Stimulated activated CD4-positive, alpha-beta T cell treated with anti-CD3 and anti-CD28 coated beads, Interleukin-4, amount 100 ng/mL, for 4 hours (primary cell): ENCODE measurements at places on chromosomes 6 and 20.

DNA sequence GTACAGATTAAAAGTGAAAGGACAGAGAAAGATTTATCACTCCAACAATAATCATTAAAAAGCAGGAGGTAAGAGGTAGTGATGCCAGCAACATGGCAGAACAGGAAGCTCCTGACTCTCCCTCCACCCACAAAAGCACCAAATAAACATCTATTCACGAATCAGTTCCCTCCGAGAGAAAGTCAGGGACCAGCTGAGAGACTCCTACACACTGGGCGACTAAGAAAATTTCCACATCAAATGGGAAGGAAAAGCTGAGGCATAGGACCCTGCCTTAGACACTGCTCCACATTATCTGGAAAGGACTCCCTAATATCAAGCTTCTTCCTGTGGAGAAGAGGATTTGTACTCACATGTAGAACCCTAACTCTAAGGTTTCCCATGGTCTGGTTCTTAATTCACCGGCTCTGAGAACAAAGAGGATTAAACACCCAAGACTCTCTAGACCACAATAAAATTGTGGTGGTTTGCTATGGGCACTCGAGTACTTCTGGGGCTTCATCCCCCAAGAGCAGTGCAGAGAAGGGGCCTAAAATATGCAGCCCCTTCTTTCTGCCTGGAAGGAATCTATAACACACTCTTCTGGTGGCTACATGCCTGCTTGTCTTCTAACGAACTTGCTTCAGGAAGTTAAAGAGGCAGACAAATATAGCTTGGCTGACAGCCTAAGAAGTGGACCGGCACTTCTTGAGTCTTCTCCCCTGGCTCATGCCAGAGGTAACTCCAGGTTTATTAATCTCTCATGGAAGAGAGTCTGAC lies 29.4 kb upstream of the ASF1A start:
- no peak for DNase-seq

DNA sequence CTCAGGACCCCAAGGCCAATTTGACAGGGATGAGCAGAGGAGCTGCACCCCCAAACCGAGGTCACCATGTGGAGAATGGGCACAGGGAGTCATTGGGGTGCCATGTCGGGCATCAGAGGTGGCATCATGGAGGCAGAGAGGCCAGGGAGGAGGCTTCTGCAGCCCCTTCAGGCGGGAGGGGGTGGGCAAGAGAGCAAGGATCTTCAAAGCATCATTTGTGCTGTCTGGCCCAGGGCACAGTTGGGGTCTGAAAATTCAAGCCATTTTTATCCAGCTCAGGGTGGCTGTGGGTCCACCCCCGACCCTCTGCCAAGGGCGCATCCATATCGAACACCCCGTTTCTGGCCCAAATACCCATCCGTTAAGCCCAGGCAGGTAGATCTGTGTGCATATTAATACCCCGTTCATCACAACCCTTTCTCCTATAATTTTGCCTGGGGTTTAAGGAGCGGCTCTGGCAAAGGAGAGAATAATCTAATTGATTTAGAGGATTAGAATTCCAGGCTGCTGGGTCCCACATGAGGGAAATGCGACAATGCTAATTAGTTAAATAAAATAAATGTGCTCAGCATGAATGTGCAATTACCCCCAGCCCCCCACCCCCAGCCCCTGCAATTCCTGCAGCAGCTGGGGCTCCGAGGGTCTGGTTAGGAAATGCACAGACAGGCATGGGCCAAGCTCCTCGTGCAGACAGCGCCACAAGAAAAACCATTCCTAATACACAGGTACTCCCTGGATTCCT lies 31.9 kb downstream of the VSTM2L start:
- DNase-seq: no peak

DNA sequence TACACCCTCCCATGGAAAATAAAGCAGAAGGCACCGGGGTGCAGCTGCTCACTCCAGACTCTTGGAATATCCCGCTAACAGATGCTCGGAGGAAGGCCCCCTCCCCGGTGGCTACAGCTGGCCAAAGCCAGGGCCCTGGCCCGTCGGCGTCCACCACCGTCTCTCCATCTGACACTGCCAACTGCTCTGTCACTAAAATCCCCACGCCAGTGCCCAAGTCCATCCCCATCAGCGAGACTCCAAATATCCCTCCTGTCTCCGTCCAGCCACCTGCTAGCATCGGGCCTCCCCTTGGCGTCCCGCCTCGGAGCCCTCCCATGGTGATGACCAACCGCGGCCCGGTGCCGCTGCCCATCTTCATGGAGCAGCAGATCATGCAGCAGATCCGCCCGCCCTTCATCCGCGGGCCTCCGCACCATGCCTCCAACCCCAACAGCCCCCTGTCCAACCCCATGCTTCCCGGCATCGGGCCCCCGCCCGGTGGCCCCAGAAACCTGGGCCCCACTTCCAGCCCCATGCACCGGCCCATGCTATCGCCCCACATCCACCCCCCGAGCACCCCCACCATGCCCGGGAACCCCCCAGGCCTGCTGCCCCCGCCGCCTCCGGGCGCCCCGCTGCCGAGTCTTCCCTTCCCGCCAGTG lies 143.9 kb downstream of the SOBP start:
- DNase-seq: no peak

- no peak for DNase-seq
Observed at GRCh38 chr20:57649617-57650015, 29.4 kb upstream of the ZBP1 start.

GRCh38 chr6:137363805-137364138 lies 130.4 kb downstream of the OLIG3 start:
- DNase-seq: no peak

DNA sequence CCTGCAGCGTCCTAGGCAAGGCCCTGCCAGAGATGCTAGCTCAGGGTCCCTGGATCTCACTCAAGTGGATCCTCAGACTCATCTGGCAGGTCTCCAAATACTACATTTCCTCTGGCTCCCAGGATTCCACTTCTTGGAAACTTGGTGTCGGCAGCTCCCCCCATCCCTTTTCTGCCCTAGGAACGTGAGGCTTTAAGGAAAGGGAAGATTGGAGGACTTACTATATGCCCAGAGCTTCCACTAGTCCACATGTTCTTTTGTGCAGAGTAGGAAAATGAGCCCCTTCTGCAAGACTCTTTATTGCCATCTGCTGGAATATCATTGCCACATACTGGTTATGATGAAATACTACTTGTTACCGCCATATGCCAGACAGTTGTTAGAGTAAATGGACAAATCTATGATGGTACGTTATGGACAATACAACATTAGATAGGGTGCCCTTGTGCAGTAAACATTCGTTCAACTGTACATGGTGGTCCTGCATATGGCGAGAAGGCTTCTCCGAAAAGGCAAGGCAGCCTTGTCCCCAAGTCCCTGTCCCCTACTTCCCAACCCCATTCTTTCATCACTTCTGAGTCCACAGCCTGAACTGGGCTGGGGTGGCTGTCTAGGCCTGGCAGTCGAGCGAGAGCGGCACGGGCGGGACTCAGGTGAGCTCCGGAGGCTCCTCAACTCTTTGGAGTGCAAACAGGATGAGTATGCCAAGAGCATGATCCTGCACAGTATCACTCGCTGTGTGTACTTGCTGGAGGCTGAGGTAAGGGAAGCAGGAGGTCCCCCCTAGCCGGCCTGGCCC lies 780 bp downstream of the ARMC12 start:
- no peak for DNase-seq

GRCh38 chr6:96652552-96652951 lies 89.6 kb downstream of the FHL5 start:
- no peak for DNase-seq

- DNase-seq: no peak
Observed at GRCh38 chr6:129312880-129313279, 397.1 kb downstream of the ARHGAP18 start.

GRCh38 chr6:56927538-56928453 lies 27.1 kb upstream of the BEND6 start:
- no peak for DNase-seq

- DNase-seq: no peak
Observed at GRCh38 chr6:30763618-30764489, 19.5 kb upstream of the IER3 start.

DNA sequence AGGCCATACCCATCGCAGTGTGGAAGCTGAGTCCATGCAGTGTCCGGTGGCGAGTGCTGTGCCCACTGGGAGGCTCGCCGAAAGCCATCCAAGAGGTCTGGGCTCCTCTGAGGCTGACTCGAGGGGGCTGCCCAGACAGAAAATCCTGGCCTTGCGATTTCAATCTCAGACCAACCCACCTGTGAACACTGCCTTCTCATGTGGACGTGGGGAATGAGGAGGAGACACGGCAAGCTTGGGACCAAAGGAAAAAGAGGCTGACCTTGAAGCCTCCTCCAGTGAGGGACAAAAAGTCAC lies 157.2 kb upstream of the AFDN start:
- DNase-seq: no peak

DNA sequence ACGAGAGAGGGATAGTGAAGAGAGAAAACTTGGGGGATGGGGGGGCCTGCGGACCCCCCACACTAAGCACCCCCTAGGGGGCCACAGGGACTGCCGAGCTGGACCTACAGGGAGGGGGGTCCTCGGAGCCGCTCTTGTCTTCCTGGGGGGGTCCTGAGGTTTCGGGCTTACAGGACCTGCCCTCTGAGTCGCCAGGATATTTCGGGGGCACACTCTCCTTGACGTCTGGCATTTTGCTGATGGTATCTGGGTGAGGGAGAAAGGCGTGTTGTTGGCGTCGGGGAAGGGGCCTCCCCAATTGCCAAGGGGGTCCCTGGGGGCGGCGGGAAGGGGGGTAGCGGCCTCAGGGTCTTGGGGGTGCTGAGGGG lies 516 bp downstream of the TCP11 start:
- peak; percentile 4 for DNase-seq

GRCh38 chr6:137190583-137191094 lies 17.2 kb upstream of the IL22RA2 start:
- DNase-seq: no peak

GRCh38 chr6:140858381-140858971 lies 1274.2 kb upstream of the GJE1 start:
- DNase-seq: no peak

DNA sequence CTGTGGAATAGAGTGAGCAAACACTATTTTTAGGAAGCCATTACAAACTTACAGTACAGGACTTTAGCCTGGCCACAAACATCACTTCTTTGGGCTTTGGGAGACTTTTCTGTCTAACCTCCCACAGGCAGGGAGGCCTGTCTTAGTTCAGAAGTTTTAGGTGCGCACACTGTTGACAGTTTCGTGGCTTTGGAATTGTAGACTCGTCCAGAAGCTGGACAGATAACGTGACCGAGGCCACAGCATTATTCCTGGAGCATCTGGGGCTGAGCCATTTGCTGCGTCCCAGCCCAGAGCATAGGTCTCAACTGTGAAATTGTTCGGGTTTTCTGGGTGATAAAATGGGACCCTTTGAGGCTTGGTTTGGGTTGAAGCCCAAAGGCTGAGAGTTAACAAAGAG lies 53.8 kb downstream of the NDUFAF5 start:
- no peak for DNase-seq

- DNase-seq: no peak
Observed at GRCh38 chr6:53251033-53251672, 97.6 kb downstream of the ELOVL5 start.

DNA sequence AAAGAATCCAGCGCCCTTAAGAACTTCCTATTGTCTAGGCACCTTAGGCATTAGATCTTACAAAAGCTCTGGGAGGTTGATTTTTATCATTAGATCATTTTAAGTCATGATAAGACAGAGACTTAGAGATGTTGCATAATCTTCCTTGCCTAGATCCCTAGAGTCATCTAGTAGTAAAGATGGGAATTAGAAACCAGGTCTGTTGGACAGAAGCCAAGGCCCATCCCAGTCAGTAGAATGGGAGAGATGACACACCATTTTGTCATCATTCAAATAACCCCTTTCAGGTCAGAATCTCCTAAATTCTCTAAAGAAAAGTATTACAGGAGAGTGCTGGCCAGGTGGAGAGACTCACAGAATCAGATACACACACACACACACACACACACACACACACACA lies 579.1 kb downstream of the BMP2 start:
- no peak for DNase-seq

DNA sequence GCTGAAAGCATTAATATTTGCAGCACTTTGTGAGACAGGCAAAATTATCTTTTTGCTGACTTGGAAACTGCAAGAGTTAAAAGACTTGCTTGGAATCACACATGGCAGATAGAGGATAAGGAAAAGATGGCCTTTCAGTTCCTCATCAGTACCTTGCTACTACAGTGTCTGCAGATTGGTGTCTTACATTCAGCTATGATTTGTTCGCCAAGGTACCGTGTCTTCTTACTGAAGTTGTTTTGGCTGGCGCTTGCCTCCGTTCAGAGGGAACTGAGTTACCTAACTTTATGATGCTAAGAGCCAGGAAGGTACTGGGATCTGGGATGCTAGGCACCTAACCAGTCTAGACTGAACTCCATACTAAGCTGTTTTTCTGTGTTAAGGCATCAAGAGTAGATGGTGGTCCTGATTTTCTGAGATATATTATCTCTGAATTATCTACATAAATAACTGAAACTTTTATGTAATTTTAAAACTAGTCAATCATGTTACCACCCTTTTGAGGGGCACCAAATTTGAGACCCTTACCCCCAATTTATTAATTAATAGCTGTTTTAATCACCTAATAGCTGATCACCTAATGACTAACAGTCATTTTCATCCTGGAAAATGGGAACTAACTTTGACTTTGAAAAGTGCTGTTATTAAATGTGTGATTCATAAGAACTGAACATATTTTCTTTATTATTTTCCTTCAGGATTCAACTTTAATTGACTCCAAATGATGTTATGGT lies 2.5 kb downstream of the WTAP start:
- no peak for DNase-seq

GRCh38 chr6:10101551-10102252 lies 313.2 kb downstream of the TFAP2A start:
- no peak for DNase-seq

DNA sequence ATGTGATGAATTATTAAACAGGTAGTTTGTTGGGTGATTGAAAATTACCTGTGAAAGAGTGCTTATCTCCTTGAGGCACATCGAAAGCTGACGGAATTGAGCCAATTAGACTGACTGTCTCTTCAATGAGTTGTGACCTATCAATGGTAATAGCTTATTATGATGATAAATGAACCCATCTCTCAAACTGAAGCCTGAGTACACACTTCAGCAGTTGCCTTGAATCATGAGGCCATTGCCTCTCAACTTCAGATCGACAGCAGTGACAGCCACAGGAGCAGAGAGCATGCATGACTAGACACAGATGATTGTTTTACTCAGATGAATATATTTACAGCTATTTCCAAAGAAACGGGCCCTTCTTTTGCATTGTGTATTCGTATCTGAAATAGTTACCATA lies 323.9 kb downstream of the LAMA2 start:
- no peak for DNase-seq

- DNase-seq: no peak
Observed at GRCh38 chr6:142845143-142845571, 99.8 kb downstream of the HIVEP2 start.

DNA sequence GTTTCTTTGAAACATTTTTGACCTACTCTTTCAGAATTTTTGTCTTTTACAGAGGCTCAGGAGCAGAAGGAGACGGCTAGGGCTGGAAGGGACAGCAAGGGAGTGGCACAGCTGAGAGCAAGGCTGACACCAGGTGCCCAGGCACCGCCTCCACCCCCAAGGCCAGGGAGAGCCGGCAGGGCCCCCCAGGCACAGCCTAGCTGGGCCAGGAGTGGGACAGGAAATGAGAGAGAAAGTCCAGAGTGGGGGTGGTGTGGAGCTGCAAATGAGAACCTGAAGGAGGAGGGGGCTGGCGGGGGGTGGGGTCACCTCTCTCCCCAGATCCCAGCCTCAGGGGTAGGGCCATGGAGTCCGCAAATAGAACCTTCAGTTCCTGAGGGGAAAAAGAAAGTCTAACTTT lies 236.7 kb downstream of the CDC5L start:
- no peak for DNase-seq

GRCh38 chr6:37168163-37168758 lies 1.7 kb upstream of the PIM1 start:
- DNase-seq: no peak
